Activated CD4-positive, alpha-beta memory T cell treated with anti-CD3 and anti-CD28 coated beads, Interleukin-2, amount 10 ng/mL, durations not matched to agents 7 days and 5 days (primary cell): ENCODE measurements at places on chromosomes 6 and 20. TPM values are rescaled to one million over a fixed set of nuclear protein-coding genes. Genes with fewer than 3 reads are reported as not detected.

- no peaks in the 10 kb centered on the region for H3K36me3 ChIP-seq
- no peaks in the 10 kb centered on the region for H3K4me1 ChIP-seq
- no peak overlapping the region for H3K4me3 ChIP-seq
- H3K27ac ChIP-seq, result no peak overlapping the region
- H3K27me3 ChIP-seq, result no peaks in the 10 kb centered on the region
Observed at GRCh38 chr20:61166324-61166723, 85.7 kb upstream of the CDH4 start.

GRCh38 chr20:60087563-60088105 lies 129.4 kb downstream of the CDH26 start:
- H3K4me1 ChIP-seq, result peaks cover 7% of the 10 kb centered on the region
- no peak overlapping the region for H3K27ac ChIP-seq
- peak; percentile 18 for DNase-seq
- H3K4me3 ChIP-seq, result peak overlapping the region; percentile 53

GRCh38 chr6:120410586-120410985 lies 923.7 kb downstream of the TBC1D32 start:
- H3K36me3 ChIP-seq, result no peaks in the 10 kb centered on the region
- H3K4me1 ChIP-seq, result no peaks in the 10 kb centered on the region
- no peak overlapping the region for H3K27ac ChIP-seq
- no peak overlapping the region for H3K4me3 ChIP-seq
- DNase-seq, result no peak

GRCh38 chr20:53660947-53661381 lies 67.3 kb upstream of the ZNF217 start:
- H3K4me3 ChIP-seq, result peak overlapping the region; percentile 77
- no peaks in the 10 kb centered on the region for H3K27me3 ChIP-seq
- no peak for DNase-seq
- H3K4me1 ChIP-seq, result peaks cover 51% of the 10 kb centered on the region
- H3K27ac ChIP-seq, result peak overlapping the region; percentile 84

GRCh38 chr6:142478117-142478516 lies 176.3 kb downstream of the ADGRG6 start:
- no peaks in the 10 kb centered on the region for H3K4me1 ChIP-seq
- H3K36me3 ChIP-seq, result no peaks in the 10 kb centered on the region
- H3K27me3 ChIP-seq, result no peaks in the 10 kb centered on the region
- no peak overlapping the region for H3K27ac ChIP-seq
- DNase-seq, result no peak

GRCh38 chr6:137282254-137282653 lies 63.1 kb upstream of the IFNGR1 start:
- H3K4me3 ChIP-seq, result no peak overlapping the region
- H3K27ac ChIP-seq, result no peak overlapping the region
- H3K27me3 ChIP-seq, result peaks cover 19% of the 10 kb centered on the region
- DNase-seq, result no peak
- H3K4me1 ChIP-seq, result peaks cover 13% of the 10 kb centered on the region

GRCh38 chr6:140816681-140817080 lies 1316.0 kb upstream of the GJE1 start:
- no peak for DNase-seq
- no peaks in the 10 kb centered on the region for H3K36me3 ChIP-seq

DNA sequence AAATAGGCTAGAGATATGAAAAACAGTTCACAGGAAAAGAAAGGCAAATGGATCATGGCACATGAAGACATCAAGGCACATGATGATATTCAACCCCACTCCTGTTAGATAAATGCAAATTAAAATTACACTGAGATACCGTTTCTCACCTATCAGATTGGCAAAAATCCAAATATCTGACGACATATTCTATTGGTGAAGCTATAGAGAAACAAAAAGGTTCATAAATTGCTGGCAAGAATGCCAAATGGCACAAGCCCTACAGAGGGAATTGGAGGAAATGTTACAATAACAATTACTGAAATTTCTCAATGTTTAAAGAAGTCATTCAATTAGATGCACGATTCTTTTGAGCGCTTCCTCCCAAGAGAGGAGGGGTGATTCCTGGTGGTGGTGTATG lies 45.3 kb upstream of the DSN1 start:
- no peak overlapping the region for H3K27ac ChIP-seq
- no peak for DNase-seq
- H3K36me3 ChIP-seq, result no peaks in the 10 kb centered on the region
- H3K4me3 ChIP-seq, result no peak overlapping the region

- H3K27ac ChIP-seq, result no peak overlapping the region
- DNase-seq, result no peak
- H3K36me3 ChIP-seq, result no peaks in the 10 kb centered on the region
- no peaks in the 10 kb centered on the region for H3K4me1 ChIP-seq
Observed at GRCh38 chr6:126724821-126725220, 384.9 kb downstream of the CENPW start.

- no peaks in the 10 kb centered on the region for H3K36me3 ChIP-seq
- no peak overlapping the region for H3K27ac ChIP-seq
- H3K4me1 ChIP-seq, result no peaks in the 10 kb centered on the region
- peaks cover 40% of the 10 kb centered on the region for H3K27me3 ChIP-seq
- DNase-seq, result no peak
Observed at GRCh38 chr20:38266426-38266825, 5.9 kb upstream of the KIAA1755 start.

GRCh38 chr20:33667245-33667675 lies 517 bp downstream of the ACTL10 start:
- peaks cover 57% of the 10 kb centered on the region for H3K4me1 ChIP-seq
- no peaks in the 10 kb centered on the region for H3K27me3 ChIP-seq
- H3K4me3 ChIP-seq, result peak overlapping the region; percentile 91
- H3K36me3 ChIP-seq, result peaks cover 15% of the 10 kb centered on the region
- peak overlapping the region; percentile 71 for H3K27ac ChIP-seq
- peak; percentile 51 for DNase-seq

GRCh38 chr6:134235937-134236751 lies 81.8 kb downstream of the SGK1 start:
- peak overlapping the region; percentile 84 for H3K27ac ChIP-seq
- peaks cover 47% of the 10 kb centered on the region for H3K4me1 ChIP-seq
- H3K4me3 ChIP-seq, result peak overlapping the region; percentile 8

DNA sequence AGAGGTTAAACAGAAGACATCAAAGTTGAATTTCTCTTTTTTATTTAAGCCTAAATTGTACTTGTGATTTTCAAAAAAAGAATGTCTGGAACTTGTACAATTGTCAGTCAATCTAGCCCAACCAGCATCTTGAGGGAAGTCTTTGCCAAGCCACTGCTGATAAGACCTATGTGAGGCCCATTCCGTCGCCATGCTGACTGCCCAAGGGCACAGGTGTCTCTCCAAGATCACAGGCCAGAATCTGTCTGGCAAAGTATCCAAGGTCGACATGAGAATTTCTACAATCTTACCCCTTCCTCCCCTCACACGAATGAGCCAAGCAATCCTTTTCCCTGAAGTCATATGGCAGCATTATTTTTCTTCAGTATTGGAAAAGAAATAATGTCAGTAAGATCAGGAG lies 614.5 kb downstream of the CBLN4 start:
- no peaks in the 10 kb centered on the region for H3K4me1 ChIP-seq
- H3K27me3 ChIP-seq, result no peaks in the 10 kb centered on the region
- no peak for DNase-seq
- no peak overlapping the region for H3K4me3 ChIP-seq
- no peaks in the 10 kb centered on the region for H3K36me3 ChIP-seq
- no peak overlapping the region for H3K27ac ChIP-seq

DNA sequence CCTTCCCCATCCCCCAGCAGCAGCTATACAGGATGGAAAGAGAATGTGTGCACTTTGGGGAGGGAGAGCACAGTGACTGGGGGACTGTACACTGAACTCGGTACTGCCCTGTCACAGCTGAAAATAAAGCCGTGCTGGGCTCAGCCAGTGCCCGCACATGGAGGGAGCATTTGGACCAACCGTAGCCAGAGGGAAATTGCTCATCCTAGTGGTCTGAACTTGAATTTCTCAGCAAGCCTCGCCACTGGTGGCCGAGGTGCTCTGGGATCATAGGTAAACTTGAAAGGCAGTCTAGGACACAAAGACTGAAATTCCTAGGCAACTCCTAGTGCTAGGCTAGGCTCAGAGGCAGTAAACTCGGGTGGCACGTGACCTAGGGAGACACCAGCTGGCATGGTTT lies 61.0 kb downstream of the DZANK1 start:
- no peaks in the 10 kb centered on the region for H3K27me3 ChIP-seq
- no peak overlapping the region for H3K4me3 ChIP-seq
- peaks cover 3% of the 10 kb centered on the region for H3K36me3 ChIP-seq
- DNase-seq, result no peak
- H3K4me1 ChIP-seq, result peaks cover 8% of the 10 kb centered on the region
- H3K27ac ChIP-seq, result no peak overlapping the region

GRCh38 chr20:63648895-63649589 lies 4.2 kb downstream of the STMN3 start:
- H3K27ac ChIP-seq, result no peak overlapping the region
- DNase-seq, result no peak
- H3K36me3 ChIP-seq, result no peaks in the 10 kb centered on the region
- H3K4me1 ChIP-seq, result peaks cover 9% of the 10 kb centered on the region
- no peak overlapping the region for H3K4me3 ChIP-seq

GRCh38 chr20:56445540-56445939 lies 22.9 kb upstream of the RTF2 start:
- DNase-seq, result no peak
- no peak overlapping the region for H3K4me3 ChIP-seq
- peaks cover 27% of the 10 kb centered on the region for H3K36me3 ChIP-seq

GRCh38 chr6:6760002-6760401 lies 171.5 kb downstream of the LY86 start:
- no peaks in the 10 kb centered on the region for H3K36me3 ChIP-seq
- no peak overlapping the region for H3K4me3 ChIP-seq
- peaks cover 16% of the 10 kb centered on the region for H3K27me3 ChIP-seq

DNA sequence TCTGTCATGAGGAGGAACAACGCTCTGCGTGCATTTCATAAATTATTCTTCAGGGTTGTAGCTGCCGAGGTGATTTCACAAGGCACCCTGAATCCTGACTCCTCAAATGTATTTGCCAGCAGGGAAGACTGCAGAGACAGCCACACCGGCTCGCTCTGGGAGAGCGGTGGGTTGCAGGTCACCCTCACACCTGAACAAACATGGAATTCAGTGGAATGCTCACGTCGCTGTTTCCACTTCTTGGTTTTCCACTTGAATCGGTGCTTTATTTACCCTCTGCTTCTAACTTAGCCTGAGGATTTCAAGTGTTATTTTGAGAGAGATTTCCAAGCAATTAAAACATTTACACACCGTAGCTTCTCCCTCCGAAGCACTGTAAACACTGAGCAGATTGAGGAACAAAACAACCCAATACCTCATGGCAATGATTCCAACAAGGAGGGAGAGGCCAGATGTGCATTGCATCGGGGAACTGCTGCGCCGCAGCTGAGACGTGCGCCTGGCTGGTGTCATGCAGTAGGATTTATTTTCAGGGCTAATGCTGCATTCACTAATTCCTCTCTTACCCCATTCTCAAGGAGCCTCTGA lies 59.5 kb upstream of the GGTLC1 start:
- H3K36me3 ChIP-seq, result no peaks in the 10 kb centered on the region
- no peak for DNase-seq
- H3K4me1 ChIP-seq, result peaks cover 63% of the 10 kb centered on the region
- H3K27me3 ChIP-seq, result no peaks in the 10 kb centered on the region
- no peak overlapping the region for H3K4me3 ChIP-seq

DNA sequence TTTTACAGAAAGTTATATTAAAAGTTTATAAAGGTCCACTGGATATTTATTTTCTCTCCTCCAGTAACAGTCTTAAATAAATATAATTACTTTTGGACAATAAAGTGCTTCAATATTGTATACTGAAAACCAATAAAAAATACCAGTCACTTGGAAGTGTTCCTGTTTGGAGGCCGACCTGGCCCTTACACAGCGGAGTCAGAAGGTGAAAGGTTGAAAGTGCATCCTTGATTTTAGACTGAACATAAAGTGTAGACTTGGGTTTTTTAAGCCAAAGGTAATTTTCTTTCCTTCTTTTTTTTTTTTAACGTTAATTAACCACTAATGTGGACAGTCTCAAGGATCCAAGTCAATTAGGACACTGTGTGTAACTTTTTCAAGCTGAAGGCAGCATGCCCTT lies 152.3 kb upstream of the TBX18 start:
- H3K27ac ChIP-seq, result no peak overlapping the region
- H3K27me3 ChIP-seq, result no peaks in the 10 kb centered on the region
- no peaks in the 10 kb centered on the region for H3K36me3 ChIP-seq
- no peak for DNase-seq
- H3K4me3 ChIP-seq, result no peak overlapping the region

DNA sequence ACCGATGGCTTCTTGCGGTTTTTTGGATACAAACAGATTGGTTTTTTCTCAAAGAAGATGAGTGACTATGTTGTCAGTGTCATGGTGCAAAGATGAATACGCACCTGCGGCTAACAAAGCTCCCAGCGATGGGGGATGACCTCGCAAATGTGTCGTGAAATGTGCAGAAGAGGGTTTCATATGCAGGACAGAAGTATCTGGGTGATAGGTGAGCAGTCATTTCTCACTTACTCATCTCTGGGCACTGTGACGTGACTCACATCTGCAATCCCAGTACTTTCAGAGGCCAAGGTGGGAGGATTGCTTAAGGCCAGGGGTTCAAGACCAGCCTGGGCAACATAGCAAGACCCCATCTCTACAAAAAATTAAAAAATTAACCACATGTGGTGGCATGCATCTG lies 216.3 kb downstream of the ERMARD start:
- no peaks in the 10 kb centered on the region for H3K36me3 ChIP-seq
- DNase-seq, result peak; percentile 6
- no peaks in the 10 kb centered on the region for H3K4me1 ChIP-seq
- no peak overlapping the region for H3K27ac ChIP-seq

Gene PNLDC1
- total RNA-seq, result 0.35 TPM

Gene VGLL2
- total RNA-seq, result not detected

Gene EYA4
- total RNA-seq, result not detected

Gene HLA-G
- total RNA-seq, result not detected

Gene PSMF1
- 145 TPM for total RNA-seq

Gene FUT9
- total RNA-seq, result not detected
